ENCODE measurements at places on chromosomes 7 and 10. TPM values are rescaled to one million over a fixed set of nuclear protein-coding genes. Genes with fewer than 3 reads are reported as not detected.

DNA sequence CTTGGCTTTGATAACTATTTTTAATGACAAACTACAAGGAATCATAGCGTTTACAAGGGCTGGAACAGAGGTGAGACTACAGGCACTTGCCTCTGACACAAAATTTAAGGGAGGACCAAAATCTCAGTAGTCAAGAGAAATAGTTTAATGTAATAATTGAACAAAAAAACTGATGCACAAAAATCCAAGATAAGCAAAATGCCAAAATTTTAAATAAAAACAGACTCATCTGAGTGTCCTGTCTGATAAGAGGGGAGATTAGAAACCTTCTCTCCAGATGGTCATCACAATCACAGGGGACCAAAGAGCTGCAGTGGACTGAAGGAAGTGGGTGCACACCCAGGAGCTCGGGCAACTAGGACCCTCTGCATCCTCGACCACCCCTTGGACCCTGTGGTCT is 70.5 kb downstream of the PARD3 start:
- no peak for DNase-seq

GRCh38 chr7:1241603-1242255 is 9.1 kb downstream of the UNCX start:
- DNase-seq, result peak; percentile 23

GRCh38 chr7:91135300-91135699 is 128.9 kb upstream of the FZD1 start:
- no peak for DNase-seq

DNA sequence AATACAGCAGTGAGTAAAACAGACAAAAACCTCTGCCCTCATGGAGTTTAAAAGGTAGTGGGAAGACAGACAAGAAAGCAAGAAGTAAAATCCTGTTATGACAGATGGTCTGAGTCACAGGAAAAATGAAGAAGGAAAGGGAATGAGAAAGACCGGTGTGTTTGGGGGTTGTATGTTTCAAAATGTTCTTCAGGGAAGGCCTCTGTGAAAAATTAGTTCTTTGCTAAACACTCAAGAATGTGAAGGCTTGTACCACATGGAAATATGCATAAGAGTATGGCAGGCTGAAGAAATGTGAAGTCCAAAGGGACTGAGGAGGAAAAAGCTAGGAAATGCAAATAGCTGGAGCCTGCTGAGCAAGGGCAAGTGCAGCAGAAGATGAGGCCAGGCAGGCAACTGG is 315.9 kb upstream of the SEMA3A start:
- no peak for DNase-seq

GRCh38 chr7:144671429-144671828 is 164.4 kb downstream of the TPK1 start:
- DNase-seq, result no peak

- no peak for DNase-seq
Measured at GRCh38 chr7:12089951-12090756, 120.9 kb upstream of the TMEM106B start.

IFIT1B gene
- polyA plus RNA-seq, result not detected

- no peak for DNase-seq
Measured at GRCh38 chr10:547591-548081, 141.8 kb downstream of the DIP2C start.

DNA sequence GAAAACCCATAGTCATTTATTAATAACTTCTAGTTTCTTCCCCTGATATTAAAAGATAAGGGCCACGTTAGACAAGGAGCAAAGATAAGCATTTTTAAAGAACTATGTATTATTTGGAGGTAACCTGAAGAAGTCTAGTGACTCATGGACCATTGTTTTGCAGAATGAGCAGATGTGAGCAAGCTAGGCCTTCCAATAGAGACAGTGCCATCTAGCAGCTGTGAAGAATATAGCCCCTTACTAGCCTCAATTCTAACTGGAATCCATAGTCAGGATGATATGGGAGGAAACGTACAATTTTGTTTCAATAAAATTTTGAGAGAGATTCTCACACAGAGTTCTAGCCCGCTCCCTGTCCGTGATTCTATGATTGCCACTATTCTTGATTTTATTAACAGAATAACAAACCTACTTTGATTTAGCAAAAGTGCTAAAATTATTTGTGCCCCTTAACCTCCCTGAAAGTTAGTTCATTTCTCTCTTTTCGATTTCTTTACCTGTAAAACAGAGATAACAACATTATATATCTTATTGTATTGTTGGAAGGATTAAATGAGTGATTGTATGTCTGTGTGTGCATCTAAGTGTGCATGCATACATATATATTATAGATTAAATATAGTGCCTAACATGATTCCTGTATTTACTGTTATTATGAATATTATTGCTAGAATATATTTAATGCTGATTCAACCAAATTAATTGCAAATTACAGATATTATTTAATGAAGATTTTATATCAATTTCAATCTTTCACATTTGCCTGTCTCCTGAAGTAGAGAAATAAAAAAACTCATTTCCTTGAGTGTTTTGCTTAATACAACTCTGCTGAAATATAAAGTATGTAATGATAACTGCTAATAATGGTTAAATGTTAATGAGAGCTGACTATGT is 22.7 kb downstream of the FAM237B start:
- DNase-seq, result no peak

DNA sequence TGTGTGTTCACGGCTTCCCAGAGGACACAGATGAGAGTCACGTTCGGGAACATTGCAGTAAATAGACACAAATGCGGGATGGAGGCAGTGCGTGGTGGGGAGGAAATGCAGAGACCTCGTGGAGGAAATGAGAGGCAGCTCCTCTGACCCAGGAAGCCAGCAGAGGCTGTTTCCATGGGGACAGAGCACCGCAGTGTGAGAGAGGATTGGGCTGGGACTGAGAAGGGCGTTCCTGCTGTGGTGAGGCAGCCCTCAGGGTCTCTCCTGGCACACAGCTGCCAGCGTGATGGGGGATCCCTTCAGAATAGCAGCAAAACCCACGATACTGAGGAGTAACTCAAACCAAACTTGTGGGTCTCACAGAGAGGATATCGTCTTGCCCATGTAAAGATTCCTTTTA is 21.7 kb upstream of the BHLHA15 start:
- DNase-seq, result no peak

DNA sequence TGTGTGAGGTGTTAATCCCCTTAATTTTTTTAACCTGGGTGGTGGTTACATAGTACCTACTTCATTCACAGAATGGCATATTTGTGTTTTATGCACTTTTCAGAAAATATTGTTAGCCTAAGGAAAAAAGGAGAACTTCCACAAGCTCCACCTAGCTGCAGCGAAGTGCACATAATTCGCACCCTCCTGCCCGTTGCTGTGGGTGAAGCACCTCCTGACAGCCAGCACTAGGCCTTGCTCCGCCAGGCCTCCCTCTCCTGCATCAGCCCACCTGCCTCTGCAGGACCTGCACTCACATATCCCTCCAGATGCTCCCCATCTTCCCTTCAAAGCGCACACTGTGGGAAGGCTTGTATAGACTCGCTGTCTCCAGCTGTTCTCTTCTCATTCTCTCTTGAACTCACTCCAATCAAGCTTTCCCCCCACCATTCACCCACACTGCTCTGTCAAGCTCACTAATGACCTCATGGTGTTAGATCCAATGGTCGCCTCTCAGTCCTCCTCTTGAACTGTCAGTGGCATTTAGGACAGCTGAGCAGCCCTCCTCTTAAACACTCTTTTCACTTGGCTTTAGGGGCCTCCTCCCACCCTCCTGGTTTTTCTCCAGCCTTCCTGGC is 20.7 kb upstream of the GRID1 start:
- no peak for DNase-seq

GRCh38 chr7:151511270-151511669 is 8.4 kb downstream of the RHEB start:
- DNase-seq, result no peak

ACBD7 gene
- not detected for polyA plus RNA-seq

- DNase-seq, result no peak
Measured at GRCh38 chr10:71486484-71487114, 89.9 kb downstream of the CDH23 start.

PTF1A gene
- not detected for polyA plus RNA-seq

DNA sequence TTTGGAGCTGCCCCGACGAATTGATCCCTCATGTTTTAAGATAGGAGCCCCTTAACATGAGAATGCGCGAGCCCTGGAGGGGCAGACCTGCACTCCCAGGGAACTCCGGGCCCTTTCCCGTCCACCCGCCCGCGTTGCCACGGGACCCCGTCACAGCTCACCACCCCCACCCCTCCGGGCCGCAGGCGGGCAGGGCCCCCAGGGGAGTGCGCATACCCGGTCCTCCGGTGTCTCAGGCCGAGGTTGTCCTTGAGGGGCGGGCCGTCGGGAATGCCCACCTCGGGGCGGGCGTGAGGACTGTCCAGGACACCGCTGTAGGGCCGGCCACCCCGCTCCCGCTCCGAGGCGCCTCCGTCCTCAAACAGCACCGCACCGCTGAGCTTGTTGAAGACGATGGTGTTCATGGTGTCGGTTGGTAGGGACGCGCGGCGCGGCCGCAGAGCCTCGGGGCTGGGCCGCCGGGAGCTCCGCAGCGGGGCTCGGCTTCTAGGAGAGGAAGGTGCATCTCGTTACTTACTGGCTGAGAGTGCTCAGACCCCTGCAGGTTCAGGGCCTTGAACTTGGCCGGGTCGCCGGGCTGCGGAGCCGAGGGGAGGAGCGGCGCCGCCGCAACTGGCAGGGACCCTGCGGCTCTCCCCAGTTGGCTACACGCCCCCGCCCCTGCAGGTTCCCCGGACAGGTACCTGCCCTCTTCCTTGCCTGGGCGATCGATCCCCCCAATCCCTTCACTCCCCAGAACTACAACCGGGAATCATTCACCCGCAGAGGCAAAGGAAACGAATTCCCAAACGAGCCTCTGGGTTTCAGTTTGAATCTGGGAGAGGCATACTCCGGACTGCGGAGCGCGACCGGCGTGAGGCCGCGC is 2.4 kb downstream of the MKX start:
- DNase-seq, result peak; percentile 66

NUTM2D gene
- polyA plus RNA-seq, result 0.68 TPM

ITGB8 gene
- polyA plus RNA-seq, result 0.04 TPM

- DNase-seq, result no peak
Measured at GRCh38 chr7:116052006-116052405, 21.4 kb upstream of the TFEC start.

CDHR3 gene
- 0.31 TPM for polyA plus RNA-seq

DNA sequence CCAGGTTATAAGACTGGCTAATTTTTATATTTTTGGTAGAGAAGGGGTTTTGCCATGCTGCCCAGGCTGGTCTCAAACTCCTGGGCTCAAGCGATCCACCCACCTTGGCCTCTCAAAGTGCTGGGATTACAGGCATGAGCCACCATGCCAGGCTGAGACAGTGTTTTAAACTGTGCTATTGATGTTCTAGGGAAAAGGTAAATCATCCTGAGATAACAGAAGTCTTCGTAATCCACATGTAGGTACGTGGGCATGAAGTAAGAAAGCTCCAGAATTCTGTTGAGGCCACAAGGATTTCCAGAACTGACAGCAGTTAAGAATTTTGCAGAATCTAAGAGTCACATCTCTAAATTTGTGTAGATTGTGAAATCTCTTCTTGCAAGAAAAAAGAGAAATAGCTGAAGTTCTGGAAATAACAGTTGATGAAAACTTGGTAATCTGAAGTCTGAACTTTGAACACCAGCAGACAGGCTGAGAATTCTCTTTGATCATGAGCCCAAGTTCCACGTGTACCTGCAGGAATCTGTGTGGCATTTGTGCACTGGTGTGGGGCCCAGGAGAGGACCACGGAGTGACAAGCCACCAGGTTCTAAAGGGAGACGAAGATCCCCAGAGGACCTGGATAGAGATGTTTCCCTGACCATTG is 24.6 kb downstream of the C7orf33 start:
- DNase-seq, result no peak

- no peak for DNase-seq
Measured at GRCh38 chr7:32680259-32681173, 185.2 kb downstream of the AVL9 start.

DNA sequence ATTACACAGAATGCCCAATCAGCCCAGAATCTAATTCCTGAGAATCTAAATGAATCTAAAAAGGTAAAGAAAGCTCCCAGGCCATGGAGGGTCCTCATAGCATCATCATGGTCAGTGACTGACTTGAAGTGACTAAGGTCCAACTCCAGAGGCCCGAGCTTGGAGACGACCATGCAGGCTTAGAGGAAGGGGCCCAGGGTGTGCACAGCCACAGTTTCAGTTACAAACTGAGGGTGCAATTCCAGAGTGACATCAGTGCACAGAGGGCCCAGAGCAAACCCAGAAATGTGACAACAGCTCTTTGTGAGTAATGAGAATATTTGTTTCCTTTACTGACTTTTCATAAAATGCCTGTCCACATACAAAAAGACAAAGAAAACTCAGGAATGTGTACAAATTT is 170.0 kb downstream of the TNS3 start:
- DNase-seq, result no peak

DNA sequence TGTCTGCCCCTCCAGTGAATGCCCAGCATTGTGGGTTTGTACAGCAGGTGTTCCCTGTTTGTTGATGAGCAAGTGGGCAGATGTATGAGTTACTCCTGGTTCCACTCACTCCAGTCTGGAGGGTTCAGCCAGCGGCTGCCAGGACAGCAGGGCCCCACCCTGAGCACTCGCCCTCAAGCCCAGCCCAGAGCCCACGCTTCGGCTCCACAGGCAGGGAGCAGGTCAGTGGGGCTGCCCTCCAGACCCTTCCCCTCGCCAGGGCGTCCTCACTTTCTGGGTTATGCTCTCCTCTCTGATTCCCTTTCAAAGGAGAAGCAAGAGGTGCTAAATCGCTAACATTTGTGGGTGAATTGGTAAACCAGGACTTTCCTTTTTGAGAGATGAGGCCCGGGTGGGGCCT is 4.8 kb upstream of the VIPR2 start:
- no peak for DNase-seq

- DNase-seq, result no peak
Measured at GRCh38 chr10:128050936-128051335, 75.3 kb downstream of the MKI67 start.

DNA sequence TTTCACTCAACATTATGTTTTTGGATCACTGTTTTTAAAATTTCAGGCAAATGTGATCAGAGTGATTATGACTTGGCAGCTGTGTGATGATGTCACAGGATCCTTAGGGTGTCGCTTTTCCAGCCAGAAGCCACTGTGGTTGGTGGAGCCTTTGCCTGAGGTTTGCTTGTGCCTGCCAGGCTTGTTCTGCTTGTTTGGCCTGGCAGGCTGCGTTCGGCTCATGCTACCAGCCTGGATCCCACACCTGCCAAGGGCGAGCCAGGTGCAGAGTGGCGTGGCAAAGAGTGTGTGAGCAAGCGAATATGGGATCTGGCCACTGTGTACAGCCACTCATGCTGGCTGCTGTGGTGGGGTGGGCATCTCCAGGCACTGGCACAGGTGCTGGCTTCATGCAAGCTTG is 55.7 kb downstream of the ADK start:
- DNase-seq, result no peak

DNA sequence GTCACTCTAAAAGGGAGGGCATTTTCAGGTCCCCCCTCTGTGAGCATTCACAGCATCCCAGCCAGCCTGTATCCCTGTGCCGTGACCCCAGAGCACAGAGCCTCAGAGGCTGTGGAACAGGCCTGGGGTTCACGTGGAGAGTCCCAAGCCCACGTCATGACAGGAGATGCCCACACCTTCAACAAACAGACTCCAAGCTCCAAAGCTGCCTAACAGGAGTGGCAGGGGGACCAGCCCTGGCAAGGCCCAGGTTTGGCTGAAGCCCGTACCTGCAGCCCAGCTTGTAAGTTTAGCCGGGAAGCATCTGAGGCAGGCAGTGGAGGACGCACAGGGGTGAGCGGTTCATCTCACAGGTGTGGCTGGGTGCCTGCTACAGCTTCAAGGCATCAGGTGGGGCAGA is 33.5 kb downstream of the LHPP start:
- DNase-seq, result peak; percentile 35

RPEL1 gene
- not detected for polyA plus RNA-seq

AKR1C2 gene
- 400 TPM for polyA plus RNA-seq
